ENCODE measurements at places on chromosomes 2 and 18.
A peak's percentile ranks its signal among the peaks of the same experiment; 100 is the strongest.

DNA sequence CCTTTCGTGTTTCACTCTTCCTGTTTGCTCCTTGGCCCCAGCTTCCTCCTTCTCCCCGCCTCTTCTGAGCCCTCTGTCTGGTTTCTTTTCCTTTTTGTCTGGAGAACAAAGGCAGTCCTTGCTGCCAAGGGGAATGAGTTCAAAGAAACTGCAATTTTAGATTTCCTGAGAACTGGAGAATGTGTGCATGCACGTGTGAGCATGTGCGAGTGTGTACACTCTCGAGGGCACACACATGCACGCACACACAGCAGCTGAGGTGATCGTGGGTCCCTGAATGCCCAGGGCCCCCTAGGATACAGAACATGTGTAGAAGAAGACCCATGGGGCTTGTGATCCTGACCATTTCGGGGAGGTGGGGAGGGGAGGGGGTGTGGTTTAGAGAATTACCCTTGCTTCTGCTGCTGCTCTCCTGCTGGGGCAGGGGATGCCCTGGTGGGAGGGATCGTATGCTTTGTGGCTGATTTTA lies 151.8 kb downstream of the DYSF start:
- DNase-seq, result no peak

DNA sequence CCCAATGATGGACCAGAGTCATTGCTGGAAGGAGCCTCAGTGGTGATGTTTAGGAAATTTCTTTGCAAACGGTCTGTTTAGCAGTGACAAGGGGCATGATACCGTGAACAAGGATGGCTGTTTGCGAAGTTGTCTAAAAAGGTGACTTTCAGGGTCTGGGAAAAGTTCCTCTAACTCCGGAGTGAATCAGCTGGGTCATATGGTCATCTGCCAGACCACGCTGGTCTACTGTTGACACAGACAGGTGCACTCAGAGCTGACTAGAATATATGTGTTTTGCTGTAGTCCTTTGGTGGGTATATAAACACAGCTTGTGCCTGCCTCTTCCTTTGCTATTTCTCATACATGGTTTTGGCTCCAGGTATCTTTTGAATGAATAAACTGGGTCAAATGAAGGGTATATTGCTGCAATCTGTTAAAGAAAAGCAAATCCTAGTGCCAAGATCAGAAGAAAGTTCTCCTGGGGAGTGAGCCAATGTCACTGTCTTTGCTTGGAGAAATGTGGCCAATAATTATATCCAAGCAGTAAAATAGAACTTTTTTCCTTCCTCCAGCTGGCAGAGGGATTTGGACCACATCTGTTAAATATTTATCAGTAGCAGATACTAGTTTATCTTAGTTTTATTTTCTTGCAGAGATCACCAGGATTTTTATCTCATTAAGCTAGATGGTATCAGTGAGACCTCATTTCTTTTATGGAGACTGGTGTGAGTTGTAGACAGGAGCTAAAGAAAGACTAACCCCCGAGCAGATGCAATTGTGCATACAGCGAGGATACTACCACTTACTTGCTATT lies 286.0 kb downstream of the TRIB2 start:
- no peak for DNase-seq

- peak; percentile 93 for DNase-seq
Measured at GRCh38 chr2:86065512-86065911, 40.2 kb downstream of the POLR1A start.

DNA sequence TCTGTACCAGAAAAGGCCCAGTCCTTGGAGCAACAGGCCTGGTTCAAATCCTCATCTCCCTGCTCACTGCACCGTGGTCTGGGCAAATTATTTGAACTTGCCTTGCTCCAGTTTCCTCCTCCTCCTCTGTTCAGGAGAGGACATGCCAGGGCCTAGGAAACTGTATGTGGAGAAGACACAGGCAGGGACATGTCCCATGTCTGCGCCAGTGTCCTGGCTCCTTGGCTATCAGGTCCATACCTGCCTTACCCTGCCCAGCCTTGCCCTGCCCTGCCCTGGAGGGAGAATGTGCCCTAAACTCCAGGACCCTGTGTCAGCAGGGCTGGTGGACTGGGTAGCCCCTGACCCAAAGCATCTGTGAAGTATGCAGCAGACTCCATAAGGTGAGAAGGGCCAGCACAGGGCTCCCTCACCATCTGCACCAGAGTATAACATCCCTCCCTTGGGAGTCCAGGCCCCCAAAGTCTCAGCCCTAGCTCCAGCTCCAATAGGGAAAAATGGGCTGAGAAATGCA lies 165.3 kb downstream of the GALNT1 start:
- no peak for DNase-seq

- DNase-seq, result no peak
Measured at GRCh38 chr2:28950941-28951630, 30.0 kb upstream of the TOGARAM2 start.

GRCh38 chr2:88190808-88191721 lies 20.9 kb downstream of the THNSL2 start:
- DNase-seq, result peak; percentile 44

- DNase-seq, result peak; percentile 40
Measured at GRCh38 chr2:241559323-241560161, 997 bp downstream of the BOK start.
